ENCODE measurements at places on chromosomes 6 and 20.
A peak's percentile ranks its signal among the peaks of the same experiment; 100 is the strongest.

GRCh38 chr6:11835065-11835464 is 56.5 kb upstream of the ADTRP start:
- DNase-seq = no peak

GRCh38 chr6:109105681-109106080 is 10.4 kb downstream of the CEP57L1 start:
- no peak for DNase-seq

- peak; percentile 67 for DNase-seq
Measured at GRCh38 chr20:62617711-62618483, 24.4 kb upstream of the SLCO4A1 start.

DNA sequence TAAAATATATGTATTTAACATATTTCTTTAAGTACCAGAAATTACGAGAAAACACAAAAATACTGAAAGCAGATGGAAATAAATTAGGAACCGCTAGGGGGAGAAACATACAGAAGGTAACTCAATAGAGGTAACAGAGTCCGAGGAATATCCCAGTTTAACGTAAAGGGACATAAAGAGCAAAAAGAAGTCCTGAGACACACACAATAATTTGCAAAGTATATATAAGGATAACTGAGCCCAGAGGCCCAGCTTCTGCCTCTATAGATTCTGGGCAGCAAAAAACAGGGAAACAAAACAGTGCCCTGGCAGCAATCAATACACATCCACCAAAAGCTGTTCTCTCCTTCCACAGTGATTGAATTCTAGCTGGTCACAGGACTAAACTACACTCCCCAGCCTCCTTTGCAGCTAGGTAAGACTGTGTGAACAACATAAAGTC is 15.1 kb downstream of the TBC1D32 start:
- DNase-seq = peak; percentile 15

- no peak for DNase-seq
Measured at GRCh38 chr6:122035173-122035572, 364.3 kb upstream of the HSF2 start.

DNA sequence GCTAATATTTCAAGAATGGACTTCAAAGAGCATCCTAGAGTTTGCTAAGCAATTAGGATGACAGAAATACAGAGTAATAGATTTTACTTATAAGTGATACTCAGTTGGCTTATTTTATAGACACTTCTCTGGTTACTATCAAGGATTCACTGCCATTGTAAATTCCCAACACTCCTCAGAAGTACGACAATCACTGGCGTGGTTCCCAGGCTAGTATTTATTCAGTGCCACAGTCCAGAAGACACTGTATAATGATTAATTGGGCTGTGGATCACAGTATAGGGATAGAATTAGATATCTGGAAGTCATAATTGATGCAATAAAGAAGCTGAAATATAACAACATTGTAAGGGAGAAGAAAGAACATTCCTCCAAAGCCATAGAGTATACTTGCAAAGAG is 15.7 kb downstream of the MANEA start:
- DNase-seq = no peak

DNA sequence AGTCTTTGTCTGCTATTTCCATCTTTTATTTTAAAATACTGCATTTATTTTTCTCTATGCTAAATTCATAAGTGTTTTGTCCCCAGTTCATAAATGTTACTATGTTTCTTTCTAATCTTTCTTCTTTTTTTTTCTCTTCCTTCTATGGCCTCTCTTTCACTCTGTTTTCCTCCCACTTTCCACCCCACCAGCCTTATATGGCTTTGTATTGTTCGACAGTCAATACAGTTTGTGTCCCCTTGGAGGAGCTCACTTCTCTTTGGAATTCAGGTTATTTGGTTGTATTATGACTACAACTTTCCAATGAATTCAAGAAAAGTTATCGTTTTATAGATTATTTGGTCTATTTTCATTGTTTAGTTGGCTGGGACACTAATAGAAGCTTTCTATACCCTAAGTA is 393.5 kb downstream of the NKAIN2 start:
- no peak for DNase-seq

GRCh38 chr6:105503641-105504040 is 100.8 kb upstream of the PREP start:
- DNase-seq = no peak

- DNase-seq = no peak
Measured at GRCh38 chr20:44549123-44549522, 27.3 kb upstream of the SERINC3 start.

DNA sequence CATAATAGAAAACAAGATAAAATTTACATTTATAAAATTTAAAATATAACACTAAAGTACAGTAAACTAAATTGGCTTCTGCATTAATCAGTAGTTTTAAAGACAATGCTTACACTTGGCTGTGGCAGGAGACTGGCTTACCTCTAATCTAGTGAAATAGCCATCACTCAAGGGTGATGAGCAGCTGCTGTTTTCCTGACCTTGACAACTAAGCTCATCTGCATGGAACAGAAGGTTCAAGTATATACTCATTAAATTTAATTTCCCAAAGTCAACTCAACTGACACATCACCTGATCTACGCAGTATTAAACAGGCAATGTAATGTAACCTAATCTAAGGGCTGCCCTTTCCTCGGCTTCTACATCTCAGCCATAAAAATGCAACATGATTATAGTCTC is 14.5 kb downstream of the TMX4 start:
- DNase-seq = no peak

GRCh38 chr20:47674686-47675085 is 110.6 kb downstream of the SULF2 start:
- DNase-seq = no peak

GRCh38 chr20:9392892-9393857 is 121.2 kb upstream of the LAMP5 start:
- no peak for DNase-seq

- no peak for DNase-seq
Measured at GRCh38 chr6:13718123-13718458, 6.5 kb upstream of the RANBP9 start.

- no peak for DNase-seq
Measured at GRCh38 chr6:71254323-71254722, 34.3 kb upstream of the OGFRL1 start.

DNA sequence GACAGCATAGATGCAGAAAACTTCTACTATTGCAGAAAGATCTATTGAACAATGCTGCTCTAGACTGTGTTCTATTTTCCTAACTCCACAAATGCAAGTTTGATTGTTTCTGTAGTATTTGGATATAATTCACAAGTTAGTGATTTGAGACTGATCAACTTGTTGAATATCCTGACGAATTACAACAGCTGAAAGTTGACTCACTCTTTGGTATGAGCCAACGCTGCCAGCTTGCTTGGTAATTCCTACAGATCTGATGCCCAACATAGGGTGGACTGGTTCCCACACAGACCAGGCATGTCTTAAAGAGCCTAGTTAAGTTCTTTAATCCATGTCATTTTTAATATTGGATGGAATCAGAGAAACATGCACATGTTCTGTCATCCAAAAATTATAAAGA is 231.0 kb upstream of the RAB32 start:
- no peak for DNase-seq

DNA sequence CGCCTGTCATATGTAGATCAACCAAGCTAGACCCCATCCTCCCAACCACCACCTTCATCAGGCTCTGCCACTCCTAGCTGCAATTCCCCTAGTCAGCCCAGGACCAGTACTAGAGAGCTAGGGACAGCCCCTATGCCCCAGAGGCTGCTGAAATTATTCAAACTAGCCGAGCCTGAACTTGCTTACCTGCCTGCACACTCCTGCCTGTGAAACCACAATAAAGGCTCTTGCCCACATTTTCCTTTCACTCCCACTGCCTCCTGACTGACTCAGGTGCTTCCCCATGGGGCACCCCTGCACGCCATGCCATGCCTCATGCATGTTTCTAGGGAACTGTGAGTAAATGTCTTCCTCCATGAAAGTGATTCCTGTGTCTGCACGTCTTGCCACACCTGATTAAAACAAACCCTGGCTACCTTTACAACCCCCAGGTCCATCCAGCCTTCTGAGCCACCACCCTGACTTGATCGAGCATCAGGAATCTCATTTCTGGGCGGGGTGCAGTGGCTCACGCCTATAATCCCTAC is 66.5 kb upstream of the IER3 start:
- peak; percentile 40 for DNase-seq

DNA sequence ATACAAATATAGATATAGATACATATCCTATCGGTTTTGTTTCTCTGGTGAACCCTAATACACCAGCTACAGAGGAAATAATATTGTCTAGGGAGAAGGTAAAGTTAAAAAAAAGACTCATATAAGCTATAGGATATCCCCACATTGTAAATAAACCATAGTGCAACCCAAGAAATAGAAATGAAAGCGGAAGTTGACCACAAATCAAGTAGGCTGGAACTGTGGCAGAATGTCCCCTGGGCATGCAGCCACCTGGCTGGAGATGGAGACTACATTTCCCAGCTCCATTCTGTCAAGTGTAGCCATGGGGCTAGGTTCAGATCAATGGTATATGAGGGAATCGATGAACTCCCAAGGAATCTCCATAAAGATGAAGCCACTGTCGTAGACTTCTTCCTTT is 70.1 kb upstream of the RPS6KA2 start:
- peak; percentile 36 for DNase-seq

DNA sequence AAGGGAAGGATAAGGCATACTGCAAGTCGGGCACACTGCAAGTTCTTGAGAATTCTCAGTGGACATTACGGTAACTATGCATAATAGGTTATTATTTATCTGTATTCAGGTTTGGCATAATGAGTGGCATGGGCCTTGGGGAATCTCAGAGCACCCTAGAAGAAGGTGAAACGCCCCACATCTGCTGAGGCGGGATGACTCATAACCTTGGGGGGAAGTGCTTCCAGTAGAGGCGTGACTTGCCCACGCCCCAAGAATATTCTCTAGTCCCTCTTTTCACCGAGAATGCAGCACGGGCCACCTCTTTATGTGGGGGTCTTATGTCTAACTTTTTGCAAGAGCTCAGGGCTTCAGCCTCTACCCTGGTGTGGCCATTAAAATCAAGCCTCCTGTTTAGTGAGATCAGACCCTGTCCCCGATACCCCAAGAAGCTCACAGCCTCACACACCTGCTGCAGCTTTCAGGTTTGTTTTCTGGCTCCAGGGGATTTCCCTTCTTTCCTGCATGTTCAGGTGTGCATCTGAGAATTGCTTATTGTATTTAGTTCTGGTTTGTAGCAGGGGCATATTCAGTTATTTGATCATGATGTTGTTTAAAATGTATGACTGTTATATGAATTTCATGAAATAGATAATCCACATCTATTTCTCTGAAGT is 19.1 kb downstream of the ZFP64 start:
- no peak for DNase-seq

DNA sequence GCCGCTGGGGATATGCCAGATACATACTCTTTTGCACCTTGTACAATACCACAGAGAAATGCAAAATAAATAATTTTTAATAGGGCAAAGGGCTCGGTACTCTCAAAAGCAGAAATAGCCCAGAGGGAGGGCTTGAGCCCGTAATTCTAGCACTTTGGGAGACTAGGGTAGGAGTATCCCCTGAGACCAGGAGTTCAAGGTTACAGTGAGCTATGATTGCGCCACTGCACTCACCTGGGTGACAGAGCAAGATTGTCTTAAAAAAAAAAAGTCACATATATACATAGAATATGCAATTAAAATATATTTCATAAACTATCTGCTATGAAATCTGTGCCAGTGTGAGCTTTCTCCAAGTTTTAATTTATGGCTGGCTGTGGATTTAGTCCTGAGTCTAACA is 818 bp upstream of the TRMT11 start:
- no peak for DNase-seq

DNA sequence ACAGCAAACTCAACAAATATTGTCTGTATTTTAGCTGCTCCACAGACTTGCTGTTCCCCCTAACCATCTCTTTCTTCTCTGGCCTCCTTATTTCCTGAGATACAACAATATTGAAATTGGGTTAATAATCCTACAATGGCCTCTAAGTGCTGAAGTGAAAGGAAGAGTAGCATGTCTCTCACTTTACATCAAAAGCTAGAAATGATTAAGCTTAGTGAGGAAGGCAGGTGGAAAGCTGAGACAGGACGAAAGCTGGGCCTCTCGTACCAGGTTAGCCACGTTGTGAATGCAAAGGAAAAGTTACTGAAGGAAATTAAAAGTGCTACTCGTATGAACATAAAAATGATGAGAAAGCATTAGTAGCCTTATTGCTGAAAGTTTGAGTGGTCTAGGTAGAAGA is 63.8 kb downstream of the ELOVL5 start:
- no peak for DNase-seq

DNA sequence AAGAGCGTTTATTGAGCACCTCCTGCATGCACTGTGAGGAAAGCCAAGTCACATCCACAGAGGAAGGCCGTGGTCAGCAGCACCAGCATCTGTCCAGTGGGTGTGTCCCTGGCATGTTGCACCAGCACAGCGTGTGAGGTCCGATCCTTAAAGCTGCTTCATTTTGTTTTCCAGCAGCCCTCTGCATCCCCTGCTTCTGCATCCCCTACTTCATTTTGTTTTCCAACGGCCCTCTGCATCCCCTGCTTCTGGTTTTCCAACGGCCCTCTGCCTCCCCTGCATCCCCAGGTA is 147.8 kb downstream of the SYCP2 start:
- no peak for DNase-seq

- DNase-seq = no peak
Measured at GRCh38 chr20:4769328-4769727, 47.6 kb downstream of the PRND start.

DNA sequence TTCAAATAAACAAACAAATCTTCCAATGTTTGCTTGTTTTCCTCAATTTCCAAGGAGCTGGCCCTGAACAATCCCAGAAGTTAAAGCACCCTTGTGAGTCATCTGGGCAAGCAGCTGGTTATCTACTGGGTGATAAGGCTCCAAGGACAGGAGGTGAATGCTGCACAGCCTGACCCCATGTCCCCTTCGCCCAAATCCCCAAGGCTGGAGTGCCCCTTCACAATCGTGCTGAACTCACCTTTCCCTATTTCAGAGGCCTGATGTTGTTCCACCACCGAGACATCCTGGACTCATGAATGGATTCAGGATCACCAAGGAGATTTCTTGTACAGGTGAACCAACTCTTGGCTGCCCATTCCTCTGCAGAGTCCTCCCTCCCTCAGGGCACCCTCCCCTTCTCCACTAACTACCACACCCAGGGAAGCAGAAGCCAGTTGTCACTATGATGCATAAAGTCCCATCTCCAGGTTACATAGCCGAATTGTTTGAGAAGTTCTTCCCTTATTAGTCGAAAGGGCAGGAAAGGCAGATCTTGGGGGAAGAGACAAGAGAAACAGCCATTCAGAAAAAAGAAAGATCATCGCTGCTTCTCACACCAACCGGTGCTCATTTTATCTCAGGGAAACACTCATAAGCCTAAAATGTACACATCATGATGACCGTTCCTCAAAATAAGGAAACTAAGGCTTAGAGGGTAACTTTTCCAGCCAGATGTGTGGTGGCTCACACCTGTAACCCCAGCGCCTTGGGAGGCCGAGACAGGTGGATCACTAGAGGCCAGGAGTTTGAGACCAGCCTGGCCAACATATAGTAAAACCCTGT is 138.8 kb upstream of the RREB1 start:
- DNase-seq = no peak

- DNase-seq = peak; percentile 45
Measured at GRCh38 chr6:132365281-132365907, 35.9 kb downstream of the MOXD1 start.

- no peak for DNase-seq
Measured at GRCh38 chr6:115668781-115669180, 391.9 kb downstream of the FRK start.

- peak; percentile 5 for DNase-seq
Measured at GRCh38 chr6:78910591-78911171, 43.3 kb downstream of the IRAK1BP1 start.

GRCh38 chr20:16270989-16271388 is 302.3 kb downstream of the KIF16B start:
- DNase-seq = no peak

Measured in B cell (primary cell).